Calu3 (cell line): ENCODE measurements at places on chromosomes 4 and X.

DNA sequence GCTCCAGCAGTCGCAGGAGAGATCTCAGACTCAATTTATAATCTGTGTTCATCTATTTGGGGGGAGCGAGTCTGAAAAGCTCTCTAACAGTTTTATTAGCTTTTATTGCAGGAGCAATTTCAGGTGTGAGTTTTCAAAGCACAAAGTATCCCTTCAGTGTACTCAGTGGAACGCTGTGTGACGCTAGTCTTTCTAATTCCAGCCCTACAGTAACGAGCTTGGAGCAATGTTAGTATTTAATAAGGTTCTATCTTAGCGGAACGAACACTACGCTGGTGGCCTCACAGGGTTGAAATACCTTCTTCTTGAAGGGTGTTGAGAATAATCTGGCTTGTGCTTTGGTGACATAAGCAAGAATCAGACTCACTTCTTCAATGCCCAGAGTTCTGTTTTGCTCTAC, 8.4 kb downstream of the HS3ST1 start:
- DNase-seq, result no peak

DNA sequence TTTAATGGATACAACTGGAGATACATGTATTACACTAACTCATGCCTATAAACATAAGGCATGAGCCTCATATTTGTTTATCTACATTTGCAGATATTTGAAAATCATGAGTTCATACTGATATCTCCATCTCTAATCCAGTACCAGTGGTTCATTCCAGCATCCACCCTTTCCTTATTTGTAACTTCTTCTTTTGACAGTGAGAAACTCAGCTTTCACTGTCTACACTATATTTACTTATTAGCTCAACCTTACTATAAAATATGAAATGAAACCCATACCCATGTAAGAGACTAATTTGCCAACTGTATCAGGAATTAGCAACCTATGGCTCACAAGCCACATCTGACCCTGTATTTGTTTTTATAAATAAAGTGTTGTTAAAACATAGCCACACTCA, 161.9 kb upstream of the GPRIN3 start:
- DNase-seq, result no peak

GRCh38 chr4:166980419-166980818, 253.9 kb downstream of the SPOCK3 start:
- no peak for DNase-seq

DNA sequence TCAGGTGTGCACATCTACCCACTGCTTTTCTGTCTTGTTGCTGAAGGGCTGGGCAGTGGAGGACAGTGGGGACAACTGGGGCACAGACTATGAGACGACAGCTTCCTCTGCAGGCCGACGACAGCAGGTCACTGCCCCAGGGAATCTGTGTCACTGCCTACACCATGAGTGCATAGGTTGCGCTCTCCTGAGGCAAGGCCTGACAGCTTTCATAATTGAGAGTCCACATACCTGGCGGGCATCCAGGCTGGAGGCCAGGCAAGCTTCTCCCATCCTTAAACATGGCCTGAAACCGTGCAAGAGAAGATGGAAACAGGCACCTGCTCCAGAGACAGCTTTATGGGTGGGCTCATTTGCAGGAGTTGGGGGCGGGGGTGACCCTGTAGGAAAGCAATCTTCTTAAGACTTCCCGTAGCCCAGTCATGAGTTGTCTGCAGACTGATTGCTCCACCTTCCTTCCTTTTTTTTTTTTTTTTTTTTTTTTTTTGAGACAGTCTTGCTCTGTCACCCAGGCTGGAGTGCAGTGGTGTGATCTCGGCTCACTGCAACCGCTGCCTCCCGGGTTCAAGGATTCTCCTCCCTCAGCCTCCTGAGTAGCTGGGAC, 2.9 kb downstream of the ANOS1 start:
- no peak for DNase-seq

DNA sequence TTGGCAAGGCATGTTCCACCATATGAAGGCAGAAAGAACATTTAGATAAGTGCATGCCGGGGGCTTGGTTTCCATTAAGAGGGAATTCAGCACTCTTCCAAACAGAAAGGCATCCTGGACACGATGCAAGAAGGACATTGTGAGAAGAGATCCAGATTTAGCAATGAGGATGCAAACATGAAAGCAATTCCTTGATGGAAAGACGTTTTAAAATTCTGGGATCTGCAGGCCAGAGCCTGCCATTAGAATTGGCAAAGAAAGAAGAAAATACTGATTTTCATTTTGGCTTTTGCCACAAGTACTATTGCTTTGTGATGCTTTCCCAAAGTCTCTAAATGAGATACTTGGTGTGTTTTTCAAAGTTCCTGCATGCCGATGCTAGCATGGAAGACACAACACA, 367.6 kb downstream of the PPP3CA start:
- no peak for DNase-seq

DNA sequence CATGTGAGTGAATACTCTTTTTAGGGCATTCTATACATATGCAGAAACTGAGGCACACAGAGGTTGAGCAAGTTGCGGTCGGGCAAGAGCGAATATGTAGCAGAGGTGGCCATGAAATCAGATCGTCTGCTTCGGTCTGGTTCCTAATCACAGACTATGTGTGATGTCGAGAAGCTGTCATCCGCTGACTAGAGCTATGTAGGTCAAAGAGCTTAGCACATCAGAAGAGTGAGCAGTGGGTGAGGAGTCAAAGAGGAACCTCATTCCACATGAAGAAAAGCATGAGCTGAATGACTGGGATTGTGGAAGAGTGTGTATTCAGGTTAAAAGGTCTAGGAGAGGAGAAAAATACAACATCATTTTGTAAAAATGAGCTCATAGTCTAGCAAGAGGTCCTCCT, 19.0 kb downstream of the GAB3 start:
- DNase-seq, result no peak

GRCh38 chr4:52551487-52551886, 107.6 kb downstream of the USP46 start:
- DNase-seq, result no peak

DNA sequence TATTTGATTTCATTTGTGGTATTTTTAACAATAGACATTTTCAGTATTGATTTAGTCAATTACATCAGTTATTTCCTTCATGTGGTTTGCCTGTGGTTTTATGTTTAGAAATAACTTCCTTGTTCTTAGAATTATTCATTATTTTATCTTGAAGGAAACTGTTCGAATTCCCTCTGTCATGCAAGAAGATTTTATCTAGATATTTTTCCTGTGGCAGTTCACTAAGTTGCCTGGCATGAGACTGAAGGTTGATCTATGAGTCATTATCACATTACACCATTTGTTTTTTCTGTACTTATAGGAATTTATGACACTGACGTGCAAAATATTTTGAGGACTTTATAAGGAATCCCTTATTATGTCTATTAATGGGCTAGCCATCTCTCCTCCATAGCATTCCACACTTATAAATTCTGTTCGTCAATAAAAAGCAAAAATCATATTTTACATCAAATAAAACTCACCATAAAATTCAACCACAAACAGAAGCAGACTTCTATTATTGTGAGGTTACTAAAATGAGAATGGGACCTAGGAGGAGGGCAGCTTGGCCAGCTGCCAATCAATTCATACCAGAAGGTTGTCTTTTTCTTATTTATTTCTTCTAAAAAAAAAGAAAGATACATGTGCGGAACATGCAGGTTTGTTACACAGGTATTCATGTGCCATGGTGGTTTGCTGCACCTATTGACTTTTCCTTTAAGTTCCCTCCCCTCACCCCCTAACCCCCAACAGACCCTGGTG, 179.0 kb downstream of the KCNIP4 start:
- DNase-seq, result peak; percentile 10
